Right lung (tissue), 10 donors: ENCODE measurements at places on chromosomes 2 and 18.

DNA sequence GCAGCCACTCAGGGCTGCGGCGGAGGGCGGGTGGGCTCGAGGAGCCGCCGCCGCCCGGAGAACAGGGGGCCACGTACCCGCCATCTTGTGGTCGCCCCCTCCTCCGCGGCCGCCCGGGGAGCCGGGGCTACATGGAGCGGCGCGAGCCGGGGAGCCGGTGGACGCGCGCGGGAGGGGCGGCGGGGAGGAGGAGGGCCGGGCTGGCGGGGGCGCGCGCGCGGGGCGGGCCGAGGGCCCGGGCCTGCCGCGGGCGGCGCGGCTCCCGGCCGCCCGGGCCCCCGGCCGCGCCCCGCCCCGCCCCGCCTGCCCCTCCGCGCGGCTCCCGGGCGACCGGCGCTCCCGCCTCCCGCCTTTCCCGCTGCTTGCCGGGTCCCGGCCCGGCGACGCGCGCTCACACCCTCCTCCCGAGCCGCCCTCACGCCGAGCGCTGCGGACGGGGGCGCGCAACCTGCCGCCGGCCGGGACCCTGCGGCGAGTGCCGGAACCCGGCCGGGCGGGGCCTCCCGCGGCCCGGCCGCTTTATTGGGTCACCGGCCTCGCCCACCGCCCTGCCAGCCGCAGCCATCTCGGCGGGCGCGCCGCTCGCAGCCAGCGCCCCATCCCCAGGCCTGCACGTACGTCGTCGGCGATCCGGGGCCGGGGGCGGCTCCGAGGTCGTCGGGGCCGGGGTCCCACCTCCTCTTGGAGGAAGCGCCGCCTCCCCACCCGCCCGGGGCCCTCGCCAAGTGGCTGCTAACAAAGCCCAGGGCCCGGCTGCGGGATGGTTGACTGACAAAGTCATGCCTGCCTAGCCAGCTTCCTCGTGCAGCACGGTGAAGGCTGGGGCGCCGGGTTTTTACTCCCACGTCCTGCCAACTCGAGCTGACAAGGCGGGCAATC is at the start of gene PPP4R1:
PPP4R1 (minus strand) TSS at position 159 of the 879 bp plus-strand sequence; CDS start at position 84, 75 bp downstream.
- peak; percentile 77 for DNase-seq

GRCh38 chr2:229296016-229296415 is 24.9 kb upstream of the PID1 start:
- no peak for DNase-seq

GRCh38 chr2:230307485-230307884 is 19.5 kb upstream of the SP140L start:
- DNase-seq, result no peak

DNA sequence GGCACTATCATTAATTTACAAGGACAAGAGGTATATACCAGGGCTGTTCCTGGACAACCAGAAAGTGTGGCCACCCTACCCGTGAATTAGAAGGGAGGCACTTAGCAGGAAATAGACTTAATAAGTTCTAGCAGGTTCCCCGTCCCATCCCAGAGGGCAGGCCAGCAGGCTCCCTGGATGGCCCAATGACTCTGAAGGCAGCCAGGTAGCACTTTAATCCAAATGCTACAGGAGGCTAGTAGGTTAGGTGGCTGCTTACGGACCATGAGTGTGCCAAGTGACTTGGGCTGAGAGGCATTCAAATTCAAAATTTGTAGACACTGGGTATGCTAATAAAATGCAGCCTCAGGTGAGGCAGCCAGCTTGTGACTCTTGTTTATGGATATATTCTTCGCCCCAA is 123.9 kb downstream of the UXS1 start:
- no peak for DNase-seq

DNA sequence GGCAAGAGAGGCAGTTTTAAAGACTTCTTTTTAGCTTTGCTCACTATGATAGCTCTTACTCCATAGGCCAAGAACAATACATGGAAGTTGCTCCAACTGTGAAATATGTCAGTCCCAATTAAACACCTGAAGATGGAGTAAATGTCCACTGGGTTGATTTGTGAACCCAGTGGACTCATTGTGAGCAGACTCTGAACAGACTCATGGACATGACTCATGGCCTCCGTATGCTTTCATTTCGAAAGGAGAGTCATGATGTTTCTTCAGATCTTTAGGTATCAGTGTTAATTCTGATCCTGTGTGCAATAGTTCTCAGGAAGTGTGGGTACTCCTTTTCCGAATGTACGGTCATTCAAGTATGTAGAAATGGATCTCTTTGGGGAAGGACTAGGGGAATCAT is 5.4 kb upstream of the CWC22 start:
- no peak for DNase-seq

DNA sequence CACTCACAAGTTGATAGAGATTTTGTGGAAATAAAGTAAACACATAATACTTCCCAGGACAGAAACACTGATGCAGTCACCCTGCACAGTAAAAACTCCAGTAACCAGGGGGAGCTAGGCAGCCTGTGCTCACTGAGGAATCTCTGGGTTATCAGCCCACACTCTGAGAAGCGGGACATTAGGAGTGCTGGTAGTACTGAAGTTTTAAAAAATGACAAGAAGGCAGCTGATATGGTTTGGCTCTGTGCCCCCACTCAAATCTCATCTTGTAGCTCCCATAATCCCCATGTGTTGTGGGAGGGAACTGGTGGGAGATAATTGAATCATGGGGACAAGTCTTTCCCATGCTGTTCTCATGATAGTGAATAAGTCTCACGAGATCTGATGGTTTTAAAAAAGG is 31.4 kb downstream of the KCTD1 start:
- DNase-seq, result no peak

GRCh38 chr2:241035142-241035817 is 36.9 kb downstream of the SNED1 start:
- DNase-seq, result no peak

DNA sequence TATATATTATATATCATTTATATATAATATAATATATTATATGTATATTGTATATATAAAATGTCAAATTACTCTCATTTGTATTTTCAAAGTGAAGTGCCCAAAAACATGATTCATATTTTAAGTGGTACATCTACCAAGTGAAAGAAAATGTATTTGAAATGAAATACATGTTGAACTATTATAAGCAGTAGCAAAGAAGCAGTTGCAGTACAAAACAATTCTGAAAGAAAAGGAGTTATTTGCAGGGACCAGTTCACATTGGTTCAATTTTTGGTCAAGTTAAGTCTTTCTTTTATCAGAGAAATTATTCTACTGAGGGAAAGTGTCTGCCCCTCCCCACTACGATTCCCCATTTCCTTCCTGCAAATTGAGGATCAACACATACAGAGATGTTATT is 51.9 kb downstream of the APLF start:
- DNase-seq, result no peak

GRCh38 chr2:1499033-1499795 is 86.0 kb downstream of the TPO start:
- no peak for DNase-seq

- DNase-seq, result no peak
These were observed 16.8 kb downstream of the PPP4R1 start for GRCh38 chr18:9597609-9598008.

DNA sequence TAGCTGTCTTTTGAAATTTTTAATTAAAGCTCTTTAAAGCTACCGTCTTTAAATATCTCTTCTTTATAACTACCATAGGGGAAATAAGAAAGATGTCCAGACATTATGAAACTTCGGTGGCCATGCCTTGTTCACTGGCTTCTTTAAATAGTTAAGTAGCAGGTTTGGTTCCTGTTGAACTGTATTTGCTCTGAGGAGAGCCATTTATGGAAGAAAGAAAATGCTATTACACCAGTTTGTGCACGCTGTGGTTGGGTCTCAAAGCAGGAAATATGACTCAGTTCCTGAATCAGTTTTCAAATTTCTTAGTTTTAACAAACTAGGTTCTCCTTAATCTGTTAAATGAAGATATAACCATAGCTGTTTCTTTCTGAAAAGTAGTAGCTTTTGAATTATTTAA is 12.2 kb downstream of the ARPC2 start:
- DNase-seq, result no peak

DNA sequence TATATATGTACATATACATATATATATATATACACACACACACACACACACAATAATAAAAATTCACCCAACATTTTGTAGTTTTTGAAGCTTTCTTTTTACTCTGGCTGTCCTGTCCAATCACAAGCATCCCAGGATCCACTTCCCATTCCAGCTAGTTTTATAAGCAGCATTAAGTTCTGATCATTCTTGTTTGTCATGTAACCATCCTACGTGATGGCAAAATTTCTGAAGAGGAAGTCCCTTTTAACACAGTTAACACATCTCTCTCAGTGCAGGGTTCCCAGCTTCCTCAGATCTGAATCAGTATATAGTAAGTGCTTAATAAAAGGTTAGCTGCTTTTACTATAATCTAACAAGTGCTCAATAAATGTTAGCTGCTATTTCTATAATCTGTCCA is 26.4 kb downstream of the MYOM1 start:
- DNase-seq, result no peak

DNA sequence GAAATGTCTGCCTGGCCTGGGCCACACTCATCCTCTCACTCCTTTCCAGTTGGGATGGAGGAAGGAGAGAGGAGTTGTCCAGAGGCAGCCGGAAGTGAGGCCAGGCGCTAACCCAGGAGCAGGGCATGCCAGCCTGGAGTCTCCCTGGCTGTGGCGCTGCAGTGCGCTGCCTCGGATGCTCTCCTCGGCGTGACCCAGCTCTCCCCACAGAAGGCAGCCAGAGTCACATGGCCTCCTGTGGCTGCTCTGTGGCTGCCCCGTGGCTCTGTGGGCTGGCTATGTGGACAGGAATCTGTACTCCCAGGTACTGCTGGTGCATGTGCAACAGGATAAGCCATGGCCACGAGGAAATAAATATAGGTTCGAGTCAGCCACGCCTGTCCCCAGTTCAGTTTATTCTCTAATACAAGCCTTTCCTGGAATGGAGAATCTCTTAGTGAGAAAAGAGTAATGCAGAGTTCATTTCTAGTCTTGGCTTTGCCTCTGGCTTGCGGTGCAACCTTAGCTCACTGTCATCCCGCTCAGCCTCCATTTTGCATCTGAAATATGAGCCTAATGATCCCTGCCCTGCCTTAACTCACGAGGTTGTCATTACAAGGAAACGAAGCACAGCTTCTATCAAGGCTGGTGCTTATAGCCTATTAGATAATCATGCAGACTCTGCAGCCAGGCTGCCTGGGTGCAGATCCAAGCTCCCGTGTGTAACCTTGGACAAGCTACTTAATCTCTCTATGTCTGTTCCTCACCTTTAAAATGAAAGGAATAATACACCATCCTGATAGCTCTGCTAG is 106.3 kb downstream of the ANTXR1 start:
- no peak for DNase-seq
